ENCODE measurements at places on chromosomes 12 and 14. TPM values are rescaled to one million over a fixed set of nuclear protein-coding genes. Genes with fewer than 3 reads are reported as not detected.

GRCh38 chr12:3564411-3564810 is 73.4 kb downstream of the PRMT8 start:
- no peak for DNase-seq

DNA sequence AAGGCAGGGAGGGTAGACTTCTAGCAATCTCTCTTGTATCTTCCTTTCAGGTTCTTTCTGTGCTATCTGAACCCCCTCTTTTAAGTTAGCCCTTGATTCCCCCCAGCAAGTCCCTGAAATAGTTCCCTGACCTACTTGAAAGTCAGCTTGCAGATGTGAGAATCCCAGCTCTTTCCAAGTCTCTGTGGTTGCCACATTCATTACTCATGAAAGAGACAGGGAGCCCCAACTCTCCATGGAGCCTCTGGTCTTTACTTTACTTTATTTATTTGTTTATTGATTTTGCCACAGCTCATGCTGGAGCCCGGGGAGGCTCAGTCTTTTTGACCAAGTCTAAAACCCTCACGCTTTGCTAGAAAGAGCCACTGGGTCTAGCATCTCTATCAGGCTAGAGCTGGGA is 193.6 kb upstream of the FAR2 start:
- DNase-seq: no peak

DNA sequence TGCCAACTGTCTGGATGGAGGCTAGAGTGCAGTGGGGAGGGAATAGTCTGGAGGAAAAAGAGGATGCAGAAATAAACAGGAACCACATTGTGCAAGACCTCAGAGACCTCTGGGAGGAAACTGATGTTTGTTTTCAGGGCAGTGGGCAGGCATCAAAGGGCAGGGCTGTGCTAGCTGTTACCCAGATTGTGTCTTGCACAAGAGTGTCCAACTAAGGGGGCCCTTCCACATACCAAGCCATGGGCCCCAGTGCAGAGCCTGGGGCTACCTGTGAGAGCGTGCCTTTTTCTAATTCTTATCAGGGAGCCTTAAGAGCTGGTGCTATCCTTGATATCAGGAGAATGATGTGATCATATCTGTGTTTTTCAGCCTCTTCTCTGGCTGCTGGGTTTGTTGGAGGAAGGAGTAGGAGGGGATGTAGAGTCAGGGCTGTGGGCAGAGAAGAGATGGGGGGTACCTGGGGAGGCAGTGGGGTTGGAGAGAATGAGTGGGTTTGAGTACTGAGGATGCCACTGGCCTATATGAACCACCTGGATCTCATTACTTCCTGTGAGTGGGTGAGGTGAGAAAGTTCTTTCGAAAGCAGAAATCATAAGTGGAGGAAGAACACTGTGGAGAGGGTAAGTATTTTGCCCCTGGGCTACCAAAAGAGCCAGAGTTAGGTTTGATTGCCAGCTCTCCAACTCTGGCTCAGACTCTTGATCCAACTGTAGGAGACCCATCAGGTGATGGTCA is 259.2 kb upstream of the CRY1 start:
- DNase-seq: no peak

DNA sequence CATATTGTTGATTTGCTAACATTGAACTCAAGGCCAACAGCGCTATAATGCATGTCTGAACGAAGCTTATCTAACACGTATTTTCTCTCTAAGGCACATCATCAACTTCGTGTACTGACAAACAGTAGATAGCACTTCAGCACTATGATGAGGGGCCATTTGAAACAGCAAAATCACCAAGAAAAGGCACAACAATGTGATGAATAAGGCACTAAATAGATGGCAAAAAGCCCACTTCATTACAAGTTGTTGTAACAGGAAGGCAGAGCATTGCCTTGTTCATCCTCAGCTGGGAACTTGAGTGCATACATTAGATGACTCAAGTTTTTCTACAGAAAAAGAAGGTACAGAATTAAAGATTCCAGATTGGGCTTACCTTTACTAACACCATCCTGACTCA is 75.2 kb downstream of the LIN7A start:
- no peak for DNase-seq

GRCh38 chr12:31570880-31571279 is 20.1 kb downstream of the DENND5B start:
- no peak for DNase-seq

DNA sequence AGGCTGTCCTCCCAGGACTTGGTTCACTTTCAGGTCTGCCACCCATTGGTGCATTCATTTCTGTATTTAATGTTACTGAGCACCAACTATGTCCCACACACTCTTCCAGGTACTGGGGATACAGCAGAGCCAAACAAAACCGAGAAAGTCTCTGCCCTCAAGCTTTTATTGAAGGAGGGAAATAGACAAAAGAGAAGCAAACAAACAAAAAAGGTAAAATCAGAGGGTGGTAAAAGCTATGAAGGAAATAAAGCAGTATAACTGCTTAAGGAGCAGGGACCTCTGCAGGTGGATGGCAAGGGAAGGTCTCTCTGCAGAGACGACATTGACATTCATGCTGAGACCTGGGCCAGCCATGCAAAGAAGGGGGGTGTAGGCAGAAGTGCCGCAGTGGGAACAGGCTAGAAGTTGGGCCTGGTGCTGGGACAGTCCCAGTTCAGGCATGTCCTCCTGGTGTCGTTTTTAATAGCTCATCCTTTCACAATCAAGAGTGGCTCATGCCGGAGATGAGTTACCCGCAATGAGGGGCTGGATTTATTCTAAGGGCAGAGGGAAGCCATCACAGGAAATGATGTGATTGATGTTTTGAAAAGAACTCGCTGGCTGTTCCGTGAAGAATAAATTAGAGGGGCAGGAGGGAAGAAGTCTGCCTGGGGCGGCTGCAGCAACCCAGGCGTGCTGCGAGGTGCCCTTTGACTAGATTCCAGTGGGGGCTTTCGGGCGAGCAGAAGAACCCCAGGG is 72.8 kb downstream of the IRF2BPL start:
- DNase-seq: no peak

GRCh38 chr12:53213348-53213747 is 6.3 kb upstream of the ITGB7 start:
- DNase-seq: peak; percentile 89

GRCh38 chr12:88998421-88998820 is 353.9 kb downstream of the DUSP6 start:
- no peak for DNase-seq

Gene PABPN1
- total RNA-seq: 194 TPM

Gene TEX22
- 5.2 TPM for total RNA-seq

Gene SLC24A4
- total RNA-seq: 8.5 TPM

Gene SERPINA5
- 940 TPM for total RNA-seq

Gene PRR4
- total RNA-seq: 8.4 TPM
